ENCODE measurements at places on chromosomes 16 and 17. TPM values are rescaled to one million over a fixed set of nuclear protein-coding genes. Genes with fewer than 3 reads are reported as not detected.

Gene KRT15
- 3.6 TPM for total RNA-seq

DNA sequence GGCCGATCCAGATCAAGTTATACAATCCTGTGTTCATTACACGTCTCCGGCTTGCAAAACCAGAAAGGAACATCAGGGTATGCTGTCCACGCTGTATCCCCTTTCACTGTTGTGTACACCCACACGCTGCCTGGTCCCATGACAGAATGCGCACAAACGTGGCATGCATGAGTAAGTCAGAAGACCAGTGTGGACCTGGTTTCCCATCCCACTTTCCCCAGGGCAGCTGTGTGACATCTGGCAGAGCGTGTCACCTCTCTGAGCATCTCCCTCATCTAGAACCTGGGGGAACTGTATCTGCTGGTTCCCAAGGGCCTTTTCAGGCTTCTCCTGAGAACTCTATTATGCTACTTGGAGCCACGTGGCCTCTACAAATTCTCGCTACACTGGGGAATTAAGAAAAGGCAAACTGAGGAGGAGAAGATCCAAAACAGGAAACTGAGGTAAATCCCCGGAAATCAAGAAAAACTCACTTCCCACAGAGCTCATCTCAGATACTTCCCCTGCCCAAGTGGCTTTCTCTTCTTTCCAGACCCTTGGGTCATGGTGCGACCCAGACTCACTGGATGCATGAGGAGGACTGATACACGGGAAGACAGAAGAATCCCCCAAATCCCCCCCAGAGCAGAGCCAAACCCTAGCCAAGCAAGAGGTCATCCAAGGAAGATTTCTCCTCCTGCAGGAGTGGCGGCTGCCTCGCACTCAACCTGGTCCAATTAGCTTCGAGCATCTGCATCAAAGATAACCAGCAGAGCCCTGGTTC is 139.3 kb downstream of the GAS7 start:
- DNase-seq = no peak

DNA sequence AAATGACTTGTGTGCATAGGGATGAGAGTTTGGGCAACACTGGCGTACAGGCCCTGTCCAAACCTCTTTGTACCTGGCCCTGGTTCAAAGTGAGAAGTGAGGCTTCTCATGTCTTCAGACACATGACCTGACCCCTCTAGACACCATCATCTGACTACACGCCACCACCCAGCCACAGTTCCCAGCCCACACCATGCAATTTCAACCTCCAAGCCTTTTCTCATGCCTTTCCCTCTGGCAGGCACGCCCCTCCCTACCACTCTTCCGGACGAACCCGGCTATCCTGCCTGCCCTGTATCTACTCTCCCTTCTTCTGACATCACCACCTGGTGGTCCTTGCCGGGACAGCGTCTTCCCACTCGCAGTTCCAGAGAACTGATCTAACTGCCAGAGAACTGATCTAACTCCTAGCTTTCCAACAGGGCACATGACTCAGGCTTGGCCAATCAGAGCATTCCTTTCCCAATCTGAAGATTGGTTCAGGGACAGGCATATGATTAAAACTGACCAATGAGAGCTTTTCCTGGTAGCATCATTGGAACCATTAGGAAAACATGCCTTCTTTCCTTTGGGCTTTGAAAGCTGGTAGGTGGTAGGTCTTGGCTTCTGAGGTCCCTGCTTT is 27.1 kb upstream of the IL21R start:
- peak; percentile 80 for DNase-seq

Gene SMIM36
- total RNA-seq = not detected

- DNase-seq = no peak
Observed at GRCh38 chr17:55432358-55433028, 10.9 kb upstream of the MMD start.

DNA sequence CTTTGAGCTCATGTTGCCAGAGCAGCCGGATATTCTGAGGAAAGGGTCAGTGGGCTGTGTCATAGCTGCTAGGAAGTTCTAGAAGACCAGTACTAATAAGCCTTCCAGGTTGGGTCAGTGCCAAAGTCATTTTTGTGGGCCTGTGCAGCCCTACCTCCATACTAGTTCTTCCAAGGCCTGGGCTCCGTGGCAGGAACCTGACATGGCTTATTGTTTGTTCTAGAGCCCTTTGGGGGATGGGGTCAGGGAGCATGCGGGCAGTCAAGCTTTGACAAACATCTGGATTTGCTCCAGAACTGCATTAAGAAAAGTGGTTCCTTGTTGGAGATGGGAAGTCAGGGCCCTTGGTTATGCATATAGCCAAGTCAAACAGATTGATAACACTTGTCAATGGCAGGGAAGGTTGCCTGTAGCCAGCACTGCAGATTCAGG is 7.6 kb downstream of the ALKBH5 start:
- DNase-seq = no peak

DNA sequence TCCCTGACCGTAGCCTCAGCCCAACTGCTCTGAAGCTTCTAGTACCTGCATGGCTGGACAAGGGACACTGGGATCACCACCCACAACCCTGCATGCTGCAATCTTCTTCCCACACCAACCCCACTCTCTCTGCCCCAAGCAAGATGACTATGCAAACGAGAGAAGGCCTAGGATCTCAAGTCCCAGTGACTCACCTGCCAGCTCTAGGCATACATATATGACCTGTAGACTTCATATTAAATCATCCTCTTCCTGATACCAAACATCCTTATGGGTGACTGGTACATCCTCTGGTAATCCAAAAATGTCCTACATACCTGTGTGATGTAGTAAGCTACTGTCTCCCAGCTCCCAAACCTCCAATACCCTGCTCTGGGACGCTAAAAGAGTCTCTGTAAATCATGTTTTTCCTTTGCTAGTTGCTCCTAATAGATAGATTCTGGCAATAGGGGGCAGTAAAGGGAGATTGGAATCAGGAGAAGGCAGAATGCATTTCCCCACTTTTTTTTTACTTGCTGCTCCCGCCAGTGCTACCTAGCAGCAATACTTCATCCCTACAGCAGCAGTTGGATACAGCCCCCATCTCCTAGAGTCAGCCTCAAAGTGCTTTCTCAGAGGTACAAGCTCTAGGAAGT is 43.4 kb upstream of the SOX9 start:
- DNase-seq = peak; percentile 10

DNA sequence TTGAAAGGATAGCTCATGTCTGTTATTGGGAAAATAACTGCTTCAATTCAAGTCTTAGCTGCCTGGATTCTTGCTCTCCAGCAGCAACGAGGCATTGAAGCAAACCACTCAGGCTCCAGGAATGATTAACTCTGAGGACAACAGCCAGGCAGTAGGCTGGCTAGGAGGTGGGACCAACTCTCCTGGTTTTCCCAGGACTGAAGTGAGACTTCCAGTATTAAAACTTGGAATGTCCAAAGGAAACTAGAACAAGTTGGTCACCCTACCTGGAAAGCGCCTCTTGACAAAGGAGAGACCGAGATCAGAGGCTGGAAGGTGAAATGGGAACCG is 100.7 kb downstream of the SALL1 start:
- no peak for DNase-seq

DNA sequence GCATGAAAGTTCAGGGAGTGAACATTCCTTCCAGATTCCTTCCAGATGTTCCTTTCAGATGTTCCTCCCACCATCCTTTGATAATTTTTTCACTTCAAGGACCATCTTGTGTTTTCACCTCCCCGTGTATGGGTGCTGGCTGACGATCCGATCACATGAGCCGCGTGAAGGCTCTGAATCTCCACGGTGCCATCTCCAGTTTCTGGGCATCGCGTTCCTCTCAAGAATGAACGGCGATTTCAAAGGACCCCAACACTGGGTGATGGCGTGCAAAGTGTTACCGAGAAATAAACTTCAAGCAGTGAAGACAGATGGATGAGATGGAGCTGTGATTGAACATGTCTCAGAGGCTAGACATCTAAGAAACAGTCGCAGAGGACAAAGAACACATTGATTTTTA is 245.3 kb downstream of the GSG1L start:
- no peak for DNase-seq

DNA sequence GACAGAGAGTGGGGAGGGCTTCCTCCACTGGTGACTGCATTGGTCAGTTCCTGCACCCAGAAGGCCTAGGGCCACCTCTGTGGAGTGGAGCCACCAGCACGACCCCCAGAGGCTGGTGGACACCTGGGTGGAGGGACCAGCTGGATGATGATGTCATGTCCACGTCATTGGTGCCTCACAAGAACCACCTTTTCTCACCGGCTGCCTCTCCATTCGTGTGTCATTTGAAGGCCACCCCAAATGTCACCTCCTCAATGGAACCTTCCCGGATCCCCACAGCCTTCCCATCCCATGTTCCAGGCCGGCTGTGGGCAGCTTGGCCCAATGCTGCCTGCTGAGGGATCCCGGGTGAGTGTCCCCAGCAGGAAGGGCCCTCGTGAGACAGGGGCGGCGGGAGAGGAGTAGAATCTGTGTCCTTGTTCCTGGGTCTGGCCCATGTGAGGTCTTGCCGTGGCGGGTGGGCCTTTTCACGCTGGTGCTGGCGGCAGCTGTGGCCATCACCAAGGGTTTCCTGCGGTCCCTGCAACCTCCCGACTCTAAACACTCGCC is 9.1 kb upstream of the CHMP6 start:
- DNase-seq = no peak

GRCh38 chr16:20181416-20181815 is 107.7 kb upstream of the GPR139 start:
- DNase-seq = no peak

Gene GP1BA
- not detected for total RNA-seq

Gene DNAAF8
- total RNA-seq = 0.54 TPM

GRCh38 chr16:65716737-65717700 is 595.2 kb upstream of the CDH11 start:
- no peak for DNase-seq

- DNase-seq = no peak
Observed at GRCh38 chr17:57732062-57732461, 13.0 kb downstream of the CCDC182 start.

Gene PERCC1
- not detected for total RNA-seq

GRCh38 chr16:76656994-76657393 is 379.8 kb downstream of the CNTNAP4 start:
- no peak for DNase-seq

- DNase-seq = peak; percentile 76
Observed at GRCh38 chr16:71894229-71894920, 956 bp upstream of the IST1 start.

DNA sequence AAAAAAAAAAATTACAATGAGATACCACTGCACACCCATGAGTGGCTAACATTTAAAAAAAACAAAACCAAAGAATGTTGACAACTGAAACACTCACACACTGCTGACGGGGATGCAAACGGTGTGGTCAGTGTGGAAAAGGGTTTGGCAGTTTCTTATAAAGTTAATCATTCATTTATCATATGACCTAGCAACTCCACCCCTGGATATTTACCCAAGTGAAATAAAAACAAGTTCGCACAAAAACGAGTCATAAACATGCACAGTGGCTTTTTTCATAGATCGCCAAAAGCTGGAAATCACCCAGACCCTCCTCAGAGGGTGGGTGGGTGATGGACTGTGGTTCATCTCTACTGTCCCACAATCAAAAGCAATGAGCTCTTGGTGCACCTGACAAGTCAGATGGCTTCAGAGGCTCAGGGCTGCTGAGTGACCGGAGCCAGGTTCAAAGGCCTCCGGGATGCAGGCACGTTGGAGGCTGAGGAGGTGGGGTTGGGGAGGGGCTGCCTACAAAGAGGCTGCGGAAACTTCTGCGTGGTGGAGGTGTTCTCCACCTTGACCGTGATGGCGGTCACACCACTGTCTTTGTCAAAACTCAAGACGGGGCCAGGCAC is 14.2 kb downstream of the RAB40B start:
- DNase-seq = no peak

GRCh38 chr17:30237296-30238002 is 2.0 kb upstream of the SLC6A4 start:
- DNase-seq = no peak

DNA sequence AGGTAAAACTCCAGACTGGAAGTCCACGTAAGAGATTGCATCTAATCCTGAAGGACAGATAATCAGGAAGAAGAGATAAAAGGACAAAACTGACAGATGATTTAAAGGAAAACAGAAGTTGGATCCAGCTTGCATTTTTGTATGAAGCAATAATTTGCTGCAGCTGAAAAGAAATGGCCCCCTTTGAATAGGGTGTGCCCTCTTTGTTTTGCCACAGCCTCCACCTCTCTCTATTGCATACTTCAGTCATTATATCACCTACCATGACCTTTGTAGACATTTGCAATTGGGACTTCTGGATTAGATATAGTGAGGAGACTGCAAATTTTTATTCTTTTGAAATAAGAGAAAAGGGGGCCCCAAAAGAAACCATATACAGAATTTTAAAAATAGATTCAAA is 8.1 kb downstream of the NOG start:
- no peak for DNase-seq

Gene MT3
- not detected for total RNA-seq

Gene C17orf100
- total RNA-seq = 0.28 TPM

Gene RCVRN
- not detected for total RNA-seq

GRCh38 chr16:75862098-75862386 is 135.8 kb upstream of the CPHXL start:
- no peak for DNase-seq

DNA sequence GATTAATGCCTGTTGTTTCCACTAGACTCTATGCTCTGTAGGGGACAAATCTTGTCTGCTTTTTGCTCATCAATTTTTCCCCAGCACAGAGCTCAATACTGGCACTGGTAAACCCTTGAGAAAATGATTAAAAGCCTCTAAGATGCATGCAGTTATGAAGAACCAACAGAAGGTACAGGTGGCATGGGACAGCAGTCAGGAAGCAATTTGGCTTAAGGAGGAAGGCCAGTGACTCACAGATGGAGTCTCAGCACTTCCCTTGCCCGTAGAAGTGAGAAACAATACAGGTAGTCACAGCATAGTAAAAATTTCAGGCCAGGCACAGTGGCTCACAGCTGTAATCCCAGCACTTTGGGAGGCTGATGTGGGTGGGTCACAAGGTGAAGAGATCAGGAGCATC is 504.7 kb upstream of the RBFOX1 start:
- DNase-seq = no peak

Gene SLC5A10
- total RNA-seq = not detected

DNA sequence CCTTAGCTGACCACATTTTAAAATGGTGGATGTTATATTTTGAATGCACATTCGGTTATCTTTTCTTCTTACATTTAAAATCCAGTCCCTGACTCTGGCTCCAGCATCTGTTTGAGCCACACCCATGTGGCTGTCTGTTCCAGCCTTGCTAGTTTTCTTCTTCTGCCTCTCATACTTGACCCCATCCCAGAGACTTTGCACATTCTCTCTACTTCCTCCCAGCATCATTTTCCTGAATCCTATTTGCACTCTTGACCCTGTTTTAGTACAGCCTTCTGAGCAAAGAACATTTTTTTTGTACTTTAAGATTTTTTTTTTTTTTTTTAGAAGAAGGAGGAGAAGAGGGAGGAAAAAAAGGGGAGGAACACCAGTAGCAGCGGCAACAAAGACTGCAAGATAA is 23.3 kb upstream of the MAF start:
- no peak for DNase-seq
